Fibroblast of gingiva (primary cell): ENCODE measurements at places on chromosomes 16 and 17.
A peak's percentile ranks its signal among the peaks of the same experiment; 100 is the strongest.

DNA sequence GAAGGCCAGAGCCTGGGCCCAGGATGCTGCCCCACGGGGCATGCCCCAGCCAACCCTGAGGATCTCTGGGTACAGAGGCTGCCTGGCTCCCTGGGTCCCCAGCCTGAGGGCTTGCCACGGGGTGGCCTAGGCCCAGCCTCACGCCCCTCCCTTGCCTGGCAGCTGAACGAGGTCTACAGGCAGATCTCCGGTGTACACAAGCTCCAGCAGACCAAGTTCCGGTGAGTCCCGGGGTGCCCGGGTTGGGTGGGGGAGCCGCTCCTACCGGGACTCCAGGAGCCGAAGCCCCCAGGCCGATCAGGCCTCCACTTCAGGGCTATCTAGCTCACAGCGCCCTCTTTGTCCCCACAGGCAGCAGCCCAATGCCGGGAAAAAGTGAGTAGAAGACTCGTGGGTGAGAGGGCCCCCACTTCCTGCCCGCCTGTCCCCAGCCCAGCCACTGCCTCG, 19.4 kb downstream of the ITGB4 start:
- DNase-seq = no peak

- no peak for DNase-seq
Observed at GRCh38 chr17:55926276-55926990, 175.6 kb downstream of the PCTP start.

- DNase-seq = no peak
Observed at GRCh38 chr17:55407641-55408566, 13.7 kb downstream of the MMD start.

- DNase-seq = no peak
Observed at GRCh38 chr16:20411055-20411454, 1.7 kb downstream of the ACSM5 start.

DNA sequence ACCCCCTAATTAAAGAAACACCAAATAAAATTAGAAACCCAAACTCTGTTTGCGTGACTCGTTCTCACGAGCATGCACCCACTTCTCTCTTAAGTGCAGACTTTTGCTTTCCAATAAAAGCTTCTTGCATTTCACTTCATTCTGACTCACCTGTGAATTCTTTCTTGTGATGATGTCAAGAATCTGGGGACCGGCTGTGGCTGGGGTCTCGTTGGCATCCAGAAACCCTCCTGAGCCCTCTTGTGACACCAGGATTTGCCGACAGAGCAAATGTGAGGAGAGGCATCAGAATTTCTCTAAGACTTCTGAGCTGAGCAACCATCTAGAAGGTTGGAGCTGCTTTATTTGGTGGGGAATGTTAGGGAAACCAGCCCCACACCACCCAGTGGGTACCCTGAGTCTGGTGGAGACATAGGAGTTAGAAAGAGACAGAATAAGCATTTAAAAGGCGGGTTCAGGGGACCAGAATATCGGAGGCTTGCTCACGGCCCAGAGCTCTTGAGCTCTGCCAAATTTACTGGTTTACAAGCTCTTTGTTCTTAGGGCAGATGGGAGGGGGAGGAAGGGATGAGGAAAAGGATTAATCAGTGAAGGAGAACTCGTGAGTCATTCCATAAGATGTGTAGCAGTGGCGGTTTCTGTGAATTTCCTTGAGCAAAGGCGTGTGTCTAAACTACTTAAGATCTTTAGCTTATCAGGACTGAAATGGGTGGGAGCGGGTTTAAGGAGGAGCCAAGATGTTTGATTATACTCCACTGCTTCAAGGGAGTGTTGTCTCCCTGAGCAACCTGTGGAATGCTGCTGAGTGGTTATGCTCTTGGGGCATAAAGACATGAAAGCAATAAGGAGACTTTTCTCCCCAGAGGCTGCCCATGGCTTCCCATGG, 24.2 kb upstream of the TMC5 start:
- DNase-seq = no peak

DNA sequence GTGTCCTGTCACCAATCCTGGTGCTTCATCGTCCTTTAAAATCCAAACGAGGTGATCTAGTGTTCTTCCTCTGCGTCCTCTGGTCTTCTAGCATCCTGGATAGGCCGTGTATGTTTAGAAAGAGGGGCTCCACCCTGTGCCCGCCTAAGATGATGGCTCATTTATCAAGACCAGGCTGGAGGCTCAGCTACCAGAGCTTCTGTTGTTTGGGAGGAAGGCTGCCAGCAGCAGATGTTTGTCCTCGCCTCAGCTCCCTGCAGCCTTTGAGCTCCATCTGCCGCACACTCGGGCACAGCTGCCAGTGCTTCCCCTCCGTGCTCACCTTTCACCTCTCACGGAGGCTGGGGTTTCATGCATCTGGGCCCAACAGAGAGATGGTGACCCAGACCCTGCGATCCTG, 954.7 kb upstream of the RBFOX1 start:
- no peak for DNase-seq

DNA sequence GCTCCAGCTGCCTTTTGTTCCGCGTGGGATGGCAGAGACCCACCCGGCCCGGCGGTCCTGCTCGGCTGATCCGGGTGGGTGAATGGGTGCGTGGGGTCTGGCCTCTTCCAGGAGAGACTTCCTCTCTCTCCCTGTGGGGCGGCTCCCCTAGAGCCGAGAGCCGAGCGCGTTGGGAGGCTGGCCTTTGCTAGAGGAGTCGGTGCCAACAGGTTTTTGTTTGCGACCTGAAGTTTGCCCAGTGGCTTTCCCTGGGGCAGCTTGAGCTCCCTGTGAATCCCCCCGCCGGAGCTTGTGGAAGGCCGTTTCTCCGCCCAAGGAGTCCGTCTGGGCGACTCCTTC, 970 bp downstream of the EPN2 start:
- no peak for DNase-seq

DNA sequence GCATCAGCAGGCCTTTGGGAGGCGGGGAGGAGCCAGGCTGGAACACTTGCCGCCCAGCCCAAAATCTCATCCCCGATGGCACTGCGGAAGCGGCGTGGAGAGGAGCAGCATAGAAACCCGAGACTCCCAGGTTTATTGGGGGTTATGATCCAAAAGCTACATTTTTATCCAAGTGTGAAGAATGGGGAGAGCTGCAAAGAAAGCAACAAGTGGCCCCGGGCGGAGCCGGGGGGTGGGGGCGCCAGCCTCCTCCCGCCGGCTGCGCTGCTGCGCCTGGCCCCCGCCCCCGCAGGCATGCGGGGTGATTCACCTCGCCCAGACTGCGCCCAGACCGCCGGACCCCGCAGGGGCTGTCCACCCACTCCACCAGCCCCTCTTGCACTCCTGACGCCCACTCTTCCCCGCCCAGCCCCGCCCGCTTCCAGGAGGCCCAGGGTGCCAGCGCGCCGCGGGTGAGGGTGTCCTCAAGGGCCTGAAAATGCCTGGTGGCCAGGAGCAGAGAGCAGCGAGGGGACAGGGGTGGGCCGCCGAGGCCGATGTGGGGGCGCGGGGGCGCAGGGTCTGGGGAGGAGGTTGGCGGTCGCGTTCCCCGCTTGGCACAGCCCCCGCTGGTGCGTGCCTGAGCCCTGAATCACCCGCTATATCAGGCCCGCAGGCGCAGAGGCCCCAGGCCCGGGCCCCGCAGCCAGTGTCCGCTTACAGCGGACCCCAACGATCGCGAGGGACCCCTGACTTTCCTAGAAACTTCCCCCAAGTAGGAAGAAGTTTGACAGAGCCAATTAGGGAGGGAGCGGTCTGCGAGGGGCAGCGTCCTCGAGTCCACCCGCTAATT, 1.3 kb downstream of the CAVIN1 start:
- peak; percentile 62 for DNase-seq

DNA sequence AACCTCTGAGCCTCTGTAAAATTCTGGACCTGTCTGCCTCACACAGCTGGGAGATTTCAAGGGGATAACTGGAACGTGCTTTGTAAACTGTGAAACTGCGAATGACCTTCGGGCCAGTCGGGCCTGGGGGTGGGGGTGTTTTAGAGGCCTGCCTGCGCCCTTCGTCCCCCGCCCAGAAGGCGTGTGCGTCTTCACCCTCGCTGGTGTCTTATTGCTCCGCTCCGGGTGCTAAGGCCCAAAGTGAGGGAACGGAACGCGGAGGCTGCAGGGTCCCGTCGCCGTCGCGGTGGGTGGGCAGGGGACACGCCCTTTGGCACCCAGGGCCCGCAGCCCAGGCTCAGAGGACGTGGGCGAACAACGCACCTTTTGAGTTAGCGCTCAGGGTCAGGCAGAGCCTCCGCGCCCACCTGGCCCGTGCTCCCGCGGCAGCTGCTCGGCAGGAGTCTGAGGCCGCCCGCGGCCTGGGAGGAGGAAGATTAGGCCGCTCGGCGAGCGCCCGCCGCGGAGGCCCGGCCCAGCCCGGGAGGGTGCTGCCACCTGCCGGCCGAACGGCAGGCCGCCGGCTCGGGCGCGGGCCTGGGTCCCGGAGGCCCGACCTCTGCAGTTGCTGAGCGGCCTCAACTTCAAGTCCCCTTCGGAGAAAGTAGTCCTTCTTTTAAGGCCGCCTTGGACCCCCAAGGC, 29.7 kb downstream of the DCAKD start:
- peak; percentile 55 for DNase-seq

DNA sequence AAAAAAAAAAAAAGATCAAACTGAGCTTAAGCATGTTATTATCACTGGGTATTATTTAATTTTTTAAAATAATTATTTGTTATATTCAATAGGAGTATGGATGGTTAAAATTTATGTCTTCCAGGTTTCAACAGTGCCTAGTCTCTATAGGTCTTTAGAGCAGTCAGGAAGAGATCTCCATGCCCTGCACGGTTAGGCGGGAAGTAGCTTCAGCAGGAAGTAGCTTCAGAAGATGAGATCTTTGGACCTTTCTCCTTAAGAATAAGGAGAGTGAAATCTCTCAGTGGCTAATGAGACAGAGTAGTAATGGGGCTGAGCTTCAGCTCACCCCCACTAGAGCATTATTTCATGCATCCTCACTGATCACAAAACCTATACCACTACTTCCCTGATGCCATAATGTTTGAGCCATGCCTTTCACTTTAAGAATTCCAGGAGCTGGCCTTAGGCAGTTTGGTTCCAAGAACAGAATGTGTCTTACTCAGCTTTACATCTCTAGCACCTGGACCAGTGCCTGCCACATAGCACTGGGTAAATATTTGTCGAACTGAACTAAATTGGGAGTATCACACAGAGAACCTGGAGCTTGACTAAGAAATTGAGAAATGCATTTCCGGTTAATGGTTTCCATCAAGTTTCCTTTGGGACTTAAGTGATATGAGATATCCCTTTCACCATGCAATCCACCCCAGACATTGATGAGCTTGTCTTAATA, 43.5 kb downstream of the SCPEP1 start:
- DNase-seq = no peak

GRCh38 chr17:51144266-51145022, 8.9 kb upstream of the NME1 start:
- DNase-seq = no peak

GRCh38 chr16:278863-279366, 1.5 kb upstream of the ARHGDIG start:
- no peak for DNase-seq

DNA sequence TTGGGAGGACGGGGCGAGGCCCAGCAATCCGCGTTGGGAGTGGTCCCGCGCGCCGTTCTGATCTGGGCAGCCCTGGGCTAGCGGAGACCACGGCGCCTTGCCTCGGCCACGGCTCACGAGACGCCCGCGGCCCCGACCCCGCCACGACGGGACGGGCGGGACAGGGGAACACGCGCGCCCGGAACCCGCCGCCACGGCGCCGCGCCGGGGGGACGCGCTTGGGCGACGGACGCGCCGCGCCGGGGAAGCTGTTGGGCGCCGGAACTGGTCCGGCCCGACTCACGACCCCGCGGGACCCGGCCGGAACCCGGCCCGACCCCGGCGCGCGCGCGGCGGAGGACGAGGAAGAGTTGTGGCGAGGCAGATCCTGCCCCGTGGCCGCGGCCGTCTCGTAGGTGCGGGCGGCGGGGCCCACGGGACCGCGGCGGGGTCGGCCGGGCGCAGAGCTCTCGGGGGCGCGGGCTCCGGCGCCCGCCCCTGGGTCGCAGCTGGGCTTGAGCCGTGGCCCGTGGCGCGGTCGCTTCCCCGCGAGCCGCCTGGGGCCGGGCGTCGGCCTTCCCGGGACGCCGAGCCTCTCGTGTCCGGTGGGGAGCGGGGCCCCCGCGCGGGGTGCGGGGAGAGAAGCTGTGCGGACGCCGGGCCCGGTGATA, at the start of gene ACSF3:
ACSF3 (plus strand) TSS at position 251 of the 650 bp plus-strand sequence. CDS start 6,830 bp downstream, outside the sequence.
- peak; percentile 59 for DNase-seq

DNA sequence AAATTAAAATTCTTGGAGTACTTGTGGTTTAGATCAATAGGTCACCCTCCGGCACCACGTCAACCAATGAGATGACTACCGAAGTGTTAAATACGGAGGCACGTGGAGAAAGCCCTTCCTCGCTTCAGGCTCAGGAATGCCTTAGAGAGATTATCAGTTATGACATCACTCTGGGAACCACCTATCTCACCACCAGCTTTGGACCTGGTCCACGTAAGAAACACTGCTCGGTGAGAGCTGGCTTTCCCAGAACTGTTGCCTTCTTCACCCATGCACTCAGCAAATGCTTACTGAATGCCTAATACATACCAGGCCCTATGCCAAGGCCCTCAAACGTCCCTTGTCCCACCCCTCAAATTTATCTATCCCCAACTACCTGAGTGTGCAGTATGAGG, 71.3 kb downstream of the SMG6 start:
- DNase-seq = no peak

GRCh38 chr17:41659427-41660212, 29.1 kb upstream of the EIF1 start:
- DNase-seq = no peak

GRCh38 chr17:7195971-7196370, 16.8 kb upstream of the ASGR1 start:
- no peak for DNase-seq

- DNase-seq = peak; percentile 53
Observed at GRCh38 chr16:90032674-90033331, 13.5 kb upstream of the DBNDD1 start.

- no peak for DNase-seq
Observed at GRCh38 chr16:21946889-21947635, 6.1 kb upstream of the UQCRC2 start.

GRCh38 chr16:71885261-71885650, 1.3 kb upstream of the ZNF821 start:
- DNase-seq = no peak

DNA sequence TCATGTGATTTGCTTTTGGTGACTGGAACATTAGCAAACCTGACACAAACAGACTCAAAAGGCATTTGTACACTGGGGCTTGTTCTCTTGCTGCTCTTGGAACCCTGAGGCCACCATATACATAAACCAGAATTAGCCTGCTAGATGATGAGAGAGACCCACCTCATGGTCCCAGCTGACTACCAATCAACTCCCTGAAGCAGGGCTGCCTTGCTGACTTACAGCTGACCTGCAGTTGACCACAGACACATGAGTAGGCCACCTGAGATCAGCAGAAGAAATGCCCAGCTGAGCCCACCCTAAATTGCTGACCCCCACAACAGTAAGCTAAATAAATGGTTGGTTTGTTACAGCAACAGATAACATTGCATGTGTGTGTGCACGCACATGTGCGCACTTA, 28.7 kb downstream of the BRIP1 start:
- no peak for DNase-seq

- no peak for DNase-seq
Observed at GRCh38 chr17:55427587-55427882, 5.9 kb upstream of the MMD start.

GRCh38 chr17:75346906-75347305, 57.7 kb upstream of the SLC25A19 start:
- no peak for DNase-seq
